AG09309 (cell line): ENCODE measurements at places on chromosomes 11 and 22.
A peak's percentile ranks its signal among the peaks of the same experiment; 100 is the strongest.

GRCh38 chr11:721741-722345, 15.8 kb downstream of the EPS8L2 start:
- no peak for DNase-seq

GRCh38 chr11:72971192-72971967, 157.2 kb downstream of the ATG16L2 start:
- DNase-seq = no peak

- DNase-seq = no peak
Measured at GRCh38 chr11:3080104-3080503, 22.9 kb upstream of the CARS1 start.

GRCh38 chr11:118401880-118402590, 629 bp downstream of the ATP5MG start:
- peak; percentile 88 for DNase-seq

GRCh38 chr11:2475136-2475918, 30.5 kb downstream of the KCNQ1 start:
- no peak for DNase-seq

- DNase-seq = peak; percentile 95
Measured at GRCh38 chr11:74278721-74279161, 32.7 kb downstream of the P4HA3 start.

DNA sequence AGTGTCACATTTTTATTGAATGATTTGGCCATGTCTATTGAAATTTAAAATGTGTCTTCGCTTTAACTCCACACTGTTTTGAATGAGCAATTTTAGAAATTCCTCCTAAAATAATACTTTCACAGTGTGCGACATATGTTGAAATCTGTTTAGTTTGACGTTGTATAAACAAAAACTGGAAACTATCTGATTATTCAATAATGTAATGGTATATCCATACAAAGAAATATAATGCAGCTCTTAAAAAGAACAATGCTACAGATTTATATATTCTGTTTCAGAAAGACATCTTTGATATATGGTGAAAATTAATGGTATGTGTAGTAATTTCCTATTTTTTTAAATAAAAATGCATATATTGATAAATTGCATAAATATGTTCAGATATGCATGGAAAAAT, 268.7 kb upstream of the SORL1-AS1 start:
- no peak for DNase-seq

GRCh38 chr22:39906207-39906606, 5.3 kb downstream of the GRAP2 start:
- no peak for DNase-seq

GRCh38 chr11:103671143-103671651, 365.2 kb upstream of the DDI1 start:
- DNase-seq = no peak

DNA sequence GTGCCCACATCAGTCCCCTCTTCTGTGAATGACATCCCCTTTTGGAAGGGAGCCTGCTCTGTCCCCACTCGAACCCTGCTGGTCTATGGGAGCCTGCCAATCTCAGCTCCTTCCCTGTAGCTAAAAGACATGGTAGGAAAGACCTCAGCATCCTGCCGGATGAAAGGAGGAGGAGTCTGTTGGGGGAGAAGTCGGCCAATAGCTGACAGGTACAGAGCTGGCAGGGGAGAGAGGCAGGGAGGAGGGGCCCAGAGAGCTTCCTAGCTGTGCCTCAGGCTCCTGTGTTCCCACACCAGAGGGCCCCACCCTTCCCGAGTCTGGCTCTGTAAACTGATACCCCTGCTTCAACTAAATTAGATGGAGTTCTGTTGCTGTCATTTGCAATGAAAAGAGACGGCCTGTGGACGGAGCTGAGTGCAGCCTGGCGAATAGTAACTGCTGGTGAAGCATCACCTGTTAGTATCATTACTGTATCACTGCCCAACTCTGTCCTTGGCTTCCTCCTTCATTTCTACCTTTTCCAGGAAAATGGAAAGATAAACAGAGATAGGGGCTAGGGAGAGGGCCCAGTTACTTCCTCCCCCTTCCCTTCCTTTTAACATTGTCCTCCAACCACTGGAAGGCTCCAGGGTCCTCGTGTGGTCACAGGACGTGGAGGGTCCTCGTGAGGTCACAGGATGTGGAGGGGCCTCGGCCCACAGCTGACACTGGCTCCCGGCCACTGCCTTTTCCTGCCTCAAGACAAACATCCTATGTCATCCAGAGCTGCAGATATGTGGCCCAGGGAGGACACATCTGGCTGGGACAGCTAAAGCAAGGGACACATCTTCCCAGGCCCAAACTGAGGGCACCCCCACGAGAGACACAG, 15.1 kb downstream of the FXYD6 start:
- no peak for DNase-seq

- no peak for DNase-seq
Measured at GRCh38 chr11:16841984-16842383, 103.5 kb downstream of the C11orf58 start.

DNA sequence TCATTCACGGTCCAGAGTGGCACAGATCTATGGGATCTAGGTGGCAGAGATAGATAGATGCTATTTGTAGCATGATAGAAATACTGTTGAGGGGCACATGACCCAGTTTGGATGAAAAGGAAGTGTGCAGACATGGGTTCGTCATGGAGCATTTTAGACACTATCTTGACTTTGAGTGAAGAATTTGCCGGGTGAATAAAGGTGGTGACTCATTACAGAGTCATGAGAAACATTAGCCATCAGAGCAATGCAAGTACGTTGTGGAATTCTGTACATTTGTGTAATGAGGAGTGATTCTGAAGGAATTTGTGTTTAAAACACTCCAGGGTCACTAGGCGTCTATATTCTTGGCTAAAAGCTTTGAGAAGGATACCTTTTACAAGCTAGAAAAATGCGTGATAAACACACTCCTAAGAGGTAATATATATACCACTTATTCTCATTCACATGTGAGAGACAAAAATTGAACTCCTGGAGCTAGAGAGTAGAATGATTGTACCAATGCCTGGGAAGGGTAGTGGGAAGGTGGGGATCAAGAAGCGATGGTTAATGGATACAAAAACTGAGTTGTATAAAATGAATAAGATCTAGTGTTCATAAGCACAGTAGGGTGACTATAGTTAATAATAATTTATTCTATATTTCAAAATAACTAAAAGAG, 593.7 kb upstream of the LUZP2 start:
- peak; percentile 21 for DNase-seq

GRCh38 chr11:70191495-70192140, 11.5 kb upstream of the FADD start:
- DNase-seq = no peak

- DNase-seq = no peak
Measured at GRCh38 chr11:32935462-32936029, 42.9 kb downstream of the QSER1 start.

GRCh38 chr22:27620367-27621154, 181.0 kb downstream of the MN1 start:
- DNase-seq = no peak

- no peak for DNase-seq
Measured at GRCh38 chr22:31425331-31426050, 26.1 kb downstream of the DRG1 start.

GRCh38 chr11:9250139-9250582, 15.0 kb downstream of the DENND5A start:
- no peak for DNase-seq

DNA sequence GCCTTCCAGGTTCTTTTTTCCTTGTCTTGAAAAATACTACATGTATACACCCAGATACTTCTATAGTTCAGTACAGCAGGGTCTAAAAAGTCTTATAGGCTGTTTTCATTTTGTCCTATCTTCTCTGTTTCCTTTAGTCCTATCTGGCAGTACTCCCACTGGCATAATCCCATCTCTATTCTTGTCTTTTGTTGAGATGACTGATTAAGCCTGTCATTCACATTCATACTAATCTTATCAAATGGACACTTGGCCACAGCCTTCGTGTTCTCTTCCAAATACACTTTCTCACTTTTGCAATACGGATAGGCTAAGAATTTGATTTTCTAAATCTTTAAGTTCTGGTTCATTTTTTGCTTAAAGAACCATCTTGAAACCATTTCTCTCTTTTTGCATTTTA, 42.8 kb downstream of the OR5AK2 start:
- DNase-seq = no peak

DNA sequence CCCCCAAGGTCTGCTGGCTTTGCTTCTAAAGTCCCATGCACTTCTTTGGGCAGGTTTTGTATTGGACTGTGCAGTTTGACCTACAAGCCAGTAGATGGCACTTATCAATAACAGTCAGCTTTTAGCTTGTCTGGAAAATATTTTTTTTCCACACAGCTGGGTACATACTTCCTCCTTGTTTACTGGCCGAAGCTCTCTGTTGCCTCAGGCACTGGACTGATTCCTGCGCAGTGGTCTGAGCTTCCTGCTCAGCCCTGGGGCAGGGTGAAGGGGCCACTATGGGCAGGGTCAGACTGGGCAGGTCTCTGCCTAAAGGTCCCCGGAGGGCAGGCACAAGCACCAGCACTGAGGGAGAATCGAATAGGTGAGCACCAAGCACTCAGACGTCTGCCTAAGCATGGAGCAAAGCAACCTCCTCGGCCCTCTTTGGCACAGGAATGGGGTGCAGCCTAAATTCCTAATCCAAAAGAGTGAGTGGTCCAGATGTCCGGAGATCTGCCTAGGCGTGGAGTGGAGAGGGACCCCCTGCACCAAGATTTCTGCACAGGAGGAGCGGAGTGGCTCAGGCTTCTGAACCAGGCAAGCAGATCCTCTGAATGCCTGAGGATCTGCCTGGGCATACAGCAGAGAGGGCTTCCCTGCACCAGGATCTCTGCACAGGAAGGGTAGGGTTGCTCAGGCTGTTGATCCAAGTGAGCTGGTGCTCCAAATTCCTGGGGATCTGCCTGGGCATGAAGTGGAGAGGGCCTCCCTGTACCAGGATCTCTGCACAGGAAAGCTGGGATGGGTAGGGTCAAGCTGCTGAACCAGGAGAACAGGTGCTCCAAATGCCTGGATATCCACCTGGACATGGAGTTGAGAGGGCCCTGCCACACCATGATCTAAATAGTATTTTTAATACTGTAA, 105.9 kb upstream of the C11orf58 start:
- DNase-seq = no peak

DNA sequence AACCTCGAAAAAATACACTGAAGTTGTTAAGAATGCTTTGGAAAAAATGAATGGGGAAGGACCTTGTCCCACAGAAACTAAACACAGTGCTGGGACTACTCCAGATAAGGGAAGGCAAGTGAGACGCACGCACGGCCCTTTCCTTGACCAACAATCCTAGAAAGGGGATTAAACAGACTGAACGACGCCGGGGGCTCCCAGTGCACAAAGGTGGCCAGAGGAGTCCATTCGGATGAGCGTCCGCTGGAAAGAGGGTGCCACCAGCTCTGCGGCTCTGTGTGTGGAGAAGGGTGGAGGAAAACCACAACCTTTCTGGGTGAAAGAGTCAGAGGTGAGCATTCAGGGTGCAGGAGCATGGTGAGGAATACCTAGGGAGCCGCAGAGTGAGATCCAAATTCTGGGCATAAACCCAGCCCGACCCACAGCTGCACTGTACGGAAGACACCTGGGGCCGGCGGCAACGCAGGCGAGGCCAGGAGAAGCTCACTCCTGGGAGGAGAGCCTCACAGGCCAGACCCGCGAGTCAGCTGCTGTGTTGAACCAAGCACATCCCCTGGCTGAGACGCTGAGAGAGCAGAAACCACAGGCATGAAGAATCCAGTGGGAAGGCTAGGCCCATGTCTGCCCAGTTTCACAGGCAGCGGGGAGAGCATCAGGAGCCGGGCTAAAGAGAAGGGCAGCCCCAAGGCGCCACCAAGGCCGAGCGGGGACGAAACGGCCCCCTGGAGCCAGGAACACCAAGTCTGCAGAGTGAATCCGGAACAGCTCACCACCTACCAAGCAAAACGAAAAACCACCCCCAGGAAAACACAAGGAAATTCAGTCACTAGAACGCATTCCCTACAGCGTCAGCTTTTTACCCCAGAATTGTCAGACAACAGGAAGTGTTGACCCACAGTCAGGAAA, 177.1 kb downstream of the BRD1 start:
- DNase-seq = no peak

DNA sequence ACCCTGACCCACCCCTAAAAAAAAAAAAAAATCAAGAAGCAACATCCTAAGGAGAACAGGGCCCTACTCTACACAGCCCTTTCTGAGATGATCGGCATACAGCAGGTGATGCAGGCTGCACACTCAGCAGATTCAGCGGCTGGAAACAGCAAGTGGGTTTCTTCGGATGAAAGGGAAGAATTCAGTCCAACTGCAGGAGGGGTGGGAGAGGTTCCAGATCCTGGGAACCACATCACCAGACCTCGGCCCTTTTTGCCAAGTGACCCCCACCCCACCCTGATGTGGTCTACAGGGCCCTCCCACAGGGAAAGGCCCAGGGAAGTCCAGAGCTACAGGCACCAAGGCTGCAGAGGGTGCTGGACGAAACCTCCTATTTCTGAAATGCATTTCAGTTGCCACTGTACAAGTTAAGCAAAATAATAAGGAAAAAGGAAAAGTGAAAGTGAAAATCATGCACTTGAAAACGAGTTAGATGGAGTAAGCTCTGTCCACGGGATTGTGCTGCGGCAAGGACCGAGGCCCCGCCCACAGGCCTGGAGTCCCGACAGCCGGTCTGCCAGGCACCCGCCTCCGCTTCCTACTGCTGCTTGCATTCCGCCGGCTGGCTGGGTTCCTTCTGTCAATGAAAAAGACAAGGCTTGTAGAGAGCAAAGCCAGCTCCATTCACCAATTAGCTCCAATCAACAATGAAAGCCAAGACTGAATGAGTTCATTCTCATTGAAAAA, 16.0 kb upstream of the PHLDA2 start:
- peak; percentile 60 for DNase-seq

GRCh38 chr22:29190918-29191317, 14.8 kb upstream of the EMID1 start:
- DNase-seq = no peak

GRCh38 chr11:114179234-114179941, 116.8 kb upstream of the NNMT start:
- no peak for DNase-seq

GRCh38 chr11:1260620-1261019, 37.8 kb downstream of the MUC5B start:
- DNase-seq = no peak

- DNase-seq = no peak
Measured at GRCh38 chr11:119533462-119533861, 110.5 kb upstream of the THY1 start.

DNA sequence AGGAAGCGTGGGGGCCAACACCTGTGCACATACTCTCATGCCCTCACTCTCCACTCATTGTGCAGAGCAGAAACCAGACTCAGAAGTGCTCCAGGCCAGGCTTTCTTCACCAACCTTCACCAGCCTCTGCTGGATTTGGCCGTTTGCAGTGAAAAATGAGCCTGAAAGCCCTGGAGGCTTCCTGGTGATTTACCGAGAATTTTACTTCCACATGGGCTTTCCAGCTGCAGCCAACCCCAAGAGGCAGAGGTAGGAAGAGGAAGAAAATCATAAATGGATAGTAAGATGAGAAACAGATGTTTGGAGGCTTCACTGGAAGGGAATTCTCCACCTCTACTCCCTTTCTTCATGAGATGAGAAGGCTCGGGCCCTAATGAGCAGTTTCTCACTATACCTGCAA, 155.4 kb downstream of the ETS1 start:
- no peak for DNase-seq

DNA sequence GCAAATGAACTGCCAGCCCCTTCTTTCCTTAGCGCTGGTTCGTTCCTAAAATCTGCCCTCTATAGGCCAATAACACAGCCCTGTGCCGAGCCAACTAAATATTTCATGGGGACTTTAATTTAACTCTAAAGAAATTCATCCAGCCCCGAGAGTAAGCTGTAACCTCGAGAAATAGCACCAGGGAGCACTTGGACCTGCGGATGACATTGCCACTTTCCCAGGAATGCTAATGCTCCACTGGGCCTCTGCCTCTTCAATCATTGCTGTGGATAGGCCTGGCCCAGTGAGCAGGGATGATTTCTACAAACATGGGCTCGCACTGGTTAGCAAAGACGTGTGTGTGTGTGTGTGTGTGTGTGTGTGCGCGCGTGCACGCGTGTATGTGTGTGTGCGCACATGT, 95.3 kb upstream of the TBCEL start:
- DNase-seq = no peak
